Activated naive CD8-positive, alpha-beta T cell treated with anti-CD3 and anti-CD28 coated beads, Interleukin-2, amount 10 ng/mL, durations not matched to agents 7 days and 5 days (primary cell): ENCODE measurements at places on chromosomes 12 and 14. TPM values are rescaled to one million over a fixed set of nuclear protein-coding genes. Genes with fewer than 3 reads are reported as not detected.

The LMBR1L gene
- total RNA-seq, result 112 TPM

The CLEC6A gene
- not detected for total RNA-seq

The KRT8 gene
- total RNA-seq, result 0.20 TPM

DNA sequence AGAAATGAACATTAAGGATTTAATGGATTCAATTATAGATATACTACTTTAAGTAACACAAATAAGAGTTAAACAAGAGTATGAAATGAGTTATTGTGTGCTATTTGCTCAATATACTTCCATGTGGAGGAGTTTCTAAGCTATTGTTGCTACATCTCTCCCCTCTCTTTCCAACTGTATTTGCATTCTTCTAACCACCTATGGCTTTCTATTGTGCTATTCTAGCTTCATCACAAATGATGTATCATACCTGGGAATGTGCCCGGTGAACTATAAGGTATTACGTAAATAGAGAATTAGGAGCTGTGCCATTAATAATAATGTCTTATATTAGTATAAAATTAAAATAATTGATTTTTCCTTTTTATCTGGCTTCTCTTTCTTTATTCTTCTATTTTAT is 87.1 kb upstream of the PLEKHG7 start:
- peaks cover 8% of the 10 kb centered on the region for H3K36me3 ChIP-seq
- peaks cover 1% of the 10 kb centered on the region for H3K4me1 ChIP-seq
- no peak for DNase-seq
- no peak overlapping the region for H3K4me3 ChIP-seq

DNA sequence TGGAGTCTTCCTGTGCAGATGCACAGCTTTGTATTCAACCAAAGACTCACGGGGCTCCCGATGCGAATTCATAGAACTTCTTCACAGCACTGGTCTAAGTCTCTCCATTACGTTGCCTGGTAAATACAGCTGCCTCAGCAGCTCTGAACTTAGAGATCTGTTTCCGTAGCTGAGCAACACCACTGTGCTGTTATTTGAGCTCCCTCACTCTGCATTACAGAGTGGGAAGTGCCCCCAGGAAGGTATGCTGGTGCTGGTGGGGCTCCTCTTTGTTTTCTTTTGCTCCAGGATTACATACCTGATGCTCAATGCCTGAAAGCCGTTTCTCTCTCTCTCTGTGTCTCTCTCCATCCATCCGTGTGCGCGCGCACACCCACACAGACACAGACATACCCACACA is 227.5 kb upstream of the RMST start:
- H3K27ac ChIP-seq, result no peak overlapping the region
- H3K4me3 ChIP-seq, result no peak overlapping the region
- DNase-seq, result no peak
- no peaks in the 10 kb centered on the region for H3K36me3 ChIP-seq

GRCh38 chr14:44782775-44783238 is 178.9 kb downstream of the KLHL28 start:
- peaks cover 4% of the 10 kb centered on the region for H3K27me3 ChIP-seq
- no peak overlapping the region for H3K27ac ChIP-seq
- H3K4me1 ChIP-seq, result no peaks in the 10 kb centered on the region
- DNase-seq, result no peak
- H3K4me3 ChIP-seq, result no peak overlapping the region

- H3K4me3 ChIP-seq, result no peak overlapping the region
- H3K27me3 ChIP-seq, result no peaks in the 10 kb centered on the region
- H3K27ac ChIP-seq, result no peak overlapping the region
- DNase-seq, result no peak
- H3K4me1 ChIP-seq, result peaks cover 42% of the 10 kb centered on the region
- H3K36me3 ChIP-seq, result peaks cover 43% of the 10 kb centered on the region
These were observed 36.8 kb downstream of the NIN start for GRCh38 chr14:50794068-50794645.

- no peaks in the 10 kb centered on the region for H3K27me3 ChIP-seq
- DNase-seq, result no peak
- H3K4me3 ChIP-seq, result peak overlapping the region; percentile 14
- H3K4me1 ChIP-seq, result peaks cover 35% of the 10 kb centered on the region
- no peak overlapping the region for H3K27ac ChIP-seq
- H3K36me3 ChIP-seq, result peaks cover 10% of the 10 kb centered on the region
These were observed 68.9 kb downstream of the SPPL3 start for GRCh38 chr12:120835304-120835612.
